ENCODE measurements at places on chromosomes 11 and 22.

- no peak for DNase-seq
Observed at GRCh38 chr22:23806837-23807236, 20.1 kb downstream of the SMARCB1 start.

DNA sequence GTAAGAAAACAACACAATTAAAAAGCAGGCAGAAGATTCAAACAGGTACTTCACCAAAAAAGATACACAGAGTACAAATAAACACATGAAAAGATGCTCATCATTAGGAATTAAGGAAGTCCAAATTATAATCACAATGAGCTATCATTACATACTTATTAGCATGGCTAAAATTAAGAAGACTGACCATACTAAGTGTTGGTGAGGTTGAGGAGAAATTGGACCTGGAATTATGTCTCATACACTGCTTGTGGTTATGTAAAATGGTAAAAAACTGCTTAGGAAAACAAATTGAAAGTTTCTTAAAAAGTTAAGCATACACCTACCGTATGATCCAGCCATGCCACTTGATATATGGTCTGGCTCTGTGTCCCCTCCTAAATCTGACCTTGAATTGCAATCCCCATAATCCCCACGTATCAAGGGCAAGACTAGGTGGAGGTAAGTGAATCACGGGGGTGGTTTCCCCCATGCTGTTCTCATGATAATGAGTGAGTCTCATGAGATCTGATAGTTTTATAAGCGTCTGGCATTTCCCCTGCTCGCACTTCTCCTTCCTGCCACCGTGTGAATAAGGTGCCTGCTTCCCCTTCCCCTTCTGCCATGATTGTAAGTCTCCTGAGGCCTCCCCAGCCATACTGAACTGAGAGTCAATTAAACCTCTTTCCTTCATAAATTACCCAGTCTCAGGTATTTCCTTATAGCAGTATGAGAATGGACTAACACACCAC, 4.8 kb downstream of the SAAL1 start:
- no peak for DNase-seq

- no peak for DNase-seq
Observed at GRCh38 chr11:130830566-130830965, 85.7 kb downstream of the SNX19 start.

- DNase-seq: no peak
Observed at GRCh38 chr11:70854901-70855556, 397.3 kb downstream of the SHANK2 start.

DNA sequence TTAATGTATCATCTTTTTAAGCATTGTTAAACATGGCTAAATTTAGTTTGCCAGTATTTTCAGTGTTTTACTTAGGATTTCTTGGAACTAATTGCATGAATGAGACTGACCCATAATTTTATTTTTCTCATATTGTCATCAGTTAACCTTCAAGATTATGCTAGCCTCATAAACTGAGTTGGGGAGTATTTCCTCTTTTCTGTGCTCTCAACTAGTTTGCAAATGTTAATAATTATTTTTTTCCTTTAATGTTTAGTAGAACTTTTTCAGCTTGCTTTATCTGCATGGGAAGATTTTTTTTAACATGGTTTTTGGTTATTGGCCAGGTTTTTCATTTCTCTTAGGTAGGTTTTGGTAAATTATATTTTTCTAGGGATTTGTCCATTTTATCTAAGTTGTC, 235.4 kb upstream of the SESN3 start:
- no peak for DNase-seq

GRCh38 chr11:64758330-64759079, 1.3 kb downstream of the PYGM start:
- no peak for DNase-seq

DNA sequence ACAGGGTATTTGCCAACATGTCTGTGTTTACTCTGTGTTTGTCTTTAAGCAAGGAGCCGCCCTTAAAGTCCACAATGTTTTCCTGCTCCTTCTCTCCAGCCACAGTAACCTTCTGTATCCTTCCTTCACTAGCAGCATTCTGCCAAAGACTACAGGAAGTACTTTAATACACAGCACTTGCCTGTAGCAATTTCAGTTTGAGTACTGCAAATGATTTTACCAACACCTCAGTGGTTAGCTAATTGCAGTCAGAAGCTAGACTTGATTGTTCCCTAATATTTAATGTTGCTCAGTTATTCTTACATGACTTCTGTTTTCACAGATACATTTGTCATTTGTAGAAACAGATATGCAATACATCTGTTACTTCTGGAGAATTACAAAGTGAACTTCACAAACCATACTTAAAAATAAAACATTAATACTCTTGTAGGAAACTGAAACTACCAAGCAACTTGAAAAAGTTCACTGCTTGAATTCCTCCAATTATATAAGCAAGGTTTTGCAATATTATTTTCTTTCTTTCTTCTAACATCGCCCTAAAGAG, 69.1 kb downstream of the FCHSD2 start:
- no peak for DNase-seq

DNA sequence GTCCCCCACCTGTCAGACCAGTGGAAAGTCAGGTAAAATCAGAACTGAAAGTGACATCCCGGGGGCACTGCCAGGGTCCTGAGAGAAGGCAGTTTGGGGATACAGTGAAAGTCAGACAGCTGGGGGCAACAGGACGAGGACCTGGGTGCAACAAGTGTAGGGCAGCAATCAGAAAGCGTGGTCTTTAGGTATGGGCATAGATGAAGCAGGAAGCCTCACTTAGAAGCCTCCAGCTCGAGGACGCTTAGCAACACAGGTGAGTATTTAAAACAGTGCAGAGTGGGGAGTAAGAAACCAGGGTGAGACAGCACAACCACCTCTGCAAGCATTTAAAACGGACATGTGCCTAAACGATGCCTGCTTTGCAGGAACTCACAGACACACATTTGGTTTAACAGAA, 64.6 kb upstream of the POU2AF1 start:
- DNase-seq: no peak

- no peak for DNase-seq
Observed at GRCh38 chr22:31998784-31999385, 44.2 kb upstream of the SLC5A1 start.

DNA sequence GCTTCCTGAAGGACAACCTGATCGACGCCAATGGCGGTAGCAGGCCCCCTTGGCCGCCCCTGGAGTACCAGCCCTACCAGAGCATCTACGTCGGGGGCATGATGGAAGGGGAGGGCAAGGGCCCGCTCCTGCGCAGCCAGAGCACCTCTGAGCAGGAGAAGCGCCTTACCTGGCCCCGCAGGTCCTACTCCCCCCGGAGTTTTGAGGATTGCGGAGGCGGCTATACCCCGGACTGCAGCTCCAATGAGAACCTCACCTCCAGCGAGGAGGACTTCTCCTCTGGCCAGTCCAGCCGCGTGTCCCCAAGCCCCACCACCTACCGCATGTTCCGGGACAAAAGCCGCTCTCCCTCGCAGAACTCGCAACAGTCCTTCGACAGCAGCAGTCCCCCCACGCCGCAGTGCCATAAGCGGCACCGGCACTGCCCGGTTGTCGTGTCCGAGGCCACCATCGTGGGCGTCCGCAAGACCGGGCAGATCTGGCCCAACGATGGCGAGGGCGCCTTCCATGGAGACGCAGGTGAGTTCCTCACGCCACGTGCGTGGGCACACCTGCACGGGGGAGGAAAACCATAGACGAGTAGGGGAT, 1.5 kb downstream of the BCR start:
- no peak for DNase-seq

DNA sequence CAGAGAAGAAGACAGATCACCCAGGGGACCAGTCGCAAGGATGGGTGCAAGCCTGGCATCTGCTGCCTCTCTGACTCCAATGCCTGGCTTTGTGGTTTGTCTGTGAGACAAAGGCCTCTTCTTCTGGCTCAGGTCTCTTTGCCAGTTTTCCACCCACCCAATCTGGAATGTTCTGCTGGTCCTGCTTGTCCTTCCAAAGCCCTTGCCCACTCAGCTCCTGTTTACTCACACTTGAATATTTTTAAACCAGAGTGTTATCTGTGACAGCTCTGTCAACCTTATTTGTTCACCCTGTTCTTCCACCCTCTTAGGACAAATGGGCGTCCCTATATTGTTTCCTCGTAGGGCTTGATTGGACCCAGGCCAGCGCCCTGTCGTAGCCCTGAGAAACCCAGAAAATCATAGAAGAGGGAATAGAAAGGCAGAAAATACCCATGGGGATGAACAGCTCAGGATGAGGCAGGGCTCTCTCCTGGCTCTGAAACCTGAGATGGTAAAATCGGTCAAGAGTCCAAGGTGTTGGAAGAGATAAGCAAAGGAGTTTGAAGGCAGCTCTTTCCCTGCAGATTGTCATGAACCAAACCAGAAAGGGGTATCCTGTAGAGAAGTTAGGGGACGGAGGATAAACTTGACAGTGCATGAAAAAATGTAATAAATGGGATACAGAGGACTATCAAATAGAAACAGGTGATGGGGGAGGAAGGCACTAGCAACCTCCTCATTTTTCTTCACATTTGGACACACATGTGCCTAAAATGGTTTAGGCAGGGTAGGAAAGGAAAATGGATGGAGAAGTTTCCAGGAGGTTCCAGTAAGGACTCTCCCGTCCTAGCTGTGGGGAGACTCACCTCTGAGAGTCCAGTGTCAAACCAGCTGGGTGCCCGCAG, 651 bp downstream of the CRYAB start:
- DNase-seq: no peak

DNA sequence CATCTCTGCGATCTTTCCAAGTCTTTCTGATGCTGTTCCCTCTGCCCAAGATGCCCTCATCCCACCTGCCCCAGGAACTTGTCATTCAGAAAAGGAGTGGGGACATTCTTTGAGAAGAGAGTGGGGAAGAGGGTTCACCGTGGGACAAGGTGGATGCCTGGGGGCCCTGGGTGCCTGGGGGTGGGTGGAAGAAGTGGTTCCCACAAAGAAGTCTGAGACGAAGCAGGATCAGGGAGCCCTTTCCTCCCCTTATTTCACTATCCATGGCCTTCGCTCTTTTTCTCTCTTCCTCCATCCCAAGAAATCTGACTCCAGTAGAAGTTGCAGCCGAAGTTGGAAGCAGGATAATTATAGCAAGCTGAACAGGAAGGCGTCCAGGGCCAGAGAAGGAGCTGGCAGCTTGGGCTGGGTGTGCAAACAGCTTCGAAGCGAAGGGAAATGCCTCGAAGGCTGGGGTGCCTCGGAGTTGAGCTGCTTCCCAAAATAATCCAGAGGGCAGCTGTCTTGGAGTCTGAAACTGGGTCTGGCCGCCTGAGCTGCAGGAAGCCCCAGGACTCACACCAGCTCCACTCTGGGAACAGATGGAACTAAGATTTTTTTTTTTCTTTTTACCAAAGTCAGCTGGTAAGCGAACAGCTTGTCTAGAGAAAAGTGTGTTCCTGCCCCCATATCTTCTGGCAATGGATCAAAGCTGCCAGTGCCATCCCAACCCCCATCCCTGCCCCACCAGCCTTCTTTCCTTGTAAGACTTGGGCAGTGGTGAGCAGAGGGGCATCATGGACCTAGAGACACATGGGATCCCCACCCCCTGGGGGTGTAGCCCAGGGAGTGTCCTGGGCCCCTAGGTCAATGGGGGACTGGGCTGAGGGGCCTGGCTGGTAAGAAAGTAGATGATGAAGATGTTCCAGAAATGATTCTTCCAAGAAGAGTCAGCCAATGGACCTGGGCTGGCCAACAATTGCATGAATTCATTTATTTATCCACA, 31.5 kb downstream of the PARVG start:
- DNase-seq: no peak

DNA sequence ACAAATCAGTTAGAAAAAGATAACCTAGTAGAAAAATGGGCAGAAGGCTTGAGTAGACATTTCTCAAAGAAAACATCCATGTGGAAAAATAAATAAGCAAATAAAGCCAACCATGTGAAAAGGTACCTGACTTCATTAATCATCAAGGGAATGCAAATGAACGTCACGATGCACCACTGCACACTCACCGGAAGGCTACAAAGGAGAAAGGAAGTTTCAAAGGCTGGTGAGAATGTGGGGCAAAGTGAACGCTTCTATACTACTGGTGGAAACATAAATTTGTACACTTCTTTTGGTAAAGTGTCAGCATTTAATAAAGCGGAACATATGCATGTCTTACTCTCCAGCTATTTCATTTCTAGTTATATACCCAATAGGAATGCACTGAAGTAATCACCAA, 166.8 kb downstream of the CSNK2A3 start:
- DNase-seq: no peak

DNA sequence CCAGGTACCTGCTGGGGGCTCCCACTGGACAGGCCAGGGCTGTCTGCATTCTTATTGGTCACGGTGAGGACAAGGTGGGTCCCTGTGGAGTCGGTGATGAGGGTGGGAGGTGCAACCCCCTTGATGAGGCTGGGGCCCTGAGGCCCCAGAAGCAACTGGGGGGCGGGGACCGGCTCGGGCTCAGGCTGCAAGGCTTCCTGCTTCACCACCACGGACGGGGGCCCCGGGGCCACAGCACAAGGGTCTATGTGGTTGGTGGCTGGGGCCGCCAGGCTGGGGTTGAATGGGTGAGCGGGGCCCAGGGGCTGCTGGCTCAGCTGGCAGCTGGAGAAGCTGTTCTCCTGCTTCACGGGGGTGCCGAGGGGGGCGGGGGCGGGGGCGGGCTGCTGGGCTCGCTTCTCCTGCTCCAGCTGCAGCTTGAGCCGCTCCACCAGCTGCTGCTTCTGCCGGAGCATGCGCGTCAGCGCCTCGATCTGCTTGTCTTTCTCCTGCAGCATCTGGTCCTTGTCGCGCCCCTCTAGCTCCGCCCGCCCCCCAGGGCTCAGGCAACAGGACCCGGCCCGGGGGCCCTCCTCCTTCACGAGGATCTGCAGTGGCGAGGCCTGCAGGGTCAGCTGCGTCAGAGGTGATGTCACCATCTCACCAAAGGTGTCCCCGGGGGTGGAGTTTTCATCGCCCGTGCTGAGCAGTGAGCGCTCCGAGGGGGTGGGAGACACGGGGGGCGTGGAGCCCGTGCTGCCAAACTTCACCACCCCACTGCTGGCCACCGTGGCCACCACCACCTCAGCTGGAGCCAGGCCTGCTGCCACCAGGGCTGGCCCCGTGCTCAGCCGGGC, 48.2 kb downstream of the SGSM3 start:
- no peak for DNase-seq

GRCh38 chr11:13183094-13183825, 94.3 kb upstream of the BMAL1 start:
- DNase-seq: no peak

- no peak for DNase-seq
Observed at GRCh38 chr22:23457380-23457985, 122.6 kb downstream of the IGLL1 start.

DNA sequence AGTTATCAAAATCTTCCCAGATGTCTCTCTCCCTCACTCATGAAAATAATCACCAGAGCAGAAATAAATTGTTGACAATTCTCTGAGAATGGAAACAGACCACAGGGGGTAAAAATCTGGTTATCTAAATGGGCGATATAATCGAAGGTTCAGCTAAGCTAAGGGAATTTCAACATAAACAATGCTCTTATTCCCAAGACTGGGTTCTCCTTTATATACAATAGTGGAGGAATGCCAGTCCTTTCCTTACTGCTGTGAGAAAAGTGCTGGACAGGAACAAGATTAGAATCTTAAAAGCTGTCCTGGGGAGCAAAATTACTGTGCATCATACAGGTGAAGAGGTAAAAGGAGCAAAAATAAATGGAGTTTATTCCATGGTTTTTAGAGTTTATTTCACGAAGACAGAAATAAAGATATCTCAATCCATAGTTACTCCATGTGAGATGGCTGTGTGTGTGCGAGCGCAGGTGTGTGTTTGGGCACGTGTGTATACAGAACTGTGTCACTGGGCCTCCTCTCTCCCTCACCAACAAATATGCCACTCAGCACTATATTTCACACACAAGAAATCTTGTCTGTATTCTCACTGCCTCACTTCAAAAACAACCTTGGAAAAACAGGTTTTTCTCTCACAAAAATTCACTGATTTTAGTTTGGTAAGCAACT, 385.6 kb downstream of the DCDC1 start:
- DNase-seq: no peak

- no peak for DNase-seq
Observed at GRCh38 chr22:26199665-26200064, 30.4 kb downstream of the SEZ6L start.

Measured in stimulated activated CD8-positive, alpha-beta memory T cell treated with anti-CD3 and anti-CD28 coated beads, Interleukin-4, amount 100 ng/mL, for 1 hour (primary cell).